ENCODE measurements at places on chromosomes 11 and 22.

- no peak for DNase-seq
These were observed 45.1 kb upstream of the CBX7 start for GRCh38 chr22:39197578-39197977.

- no peak for DNase-seq
These were observed 11.3 kb upstream of the RHOD start for GRCh38 chr11:67045314-67045713.

DNA sequence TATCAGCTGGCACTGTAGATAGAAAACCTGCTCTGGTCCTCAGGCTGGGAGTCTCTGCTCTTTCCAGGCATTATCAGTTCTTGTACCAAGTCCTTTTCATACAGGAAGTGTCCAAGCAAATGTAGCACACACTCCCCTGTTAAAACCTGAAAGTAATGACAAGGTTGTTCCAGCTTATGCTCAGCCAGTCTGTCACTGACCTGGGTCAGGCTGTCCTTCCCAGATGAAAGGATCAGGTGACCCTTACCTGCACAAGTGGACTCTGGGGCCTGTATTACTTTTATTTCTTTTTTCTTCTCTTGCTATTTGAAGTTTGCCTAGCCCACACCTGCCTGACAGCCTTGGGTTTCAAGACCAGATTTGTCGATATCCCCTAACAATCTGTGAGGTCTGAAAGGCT is 156.3 kb upstream of the SESN3 start:
- no peak for DNase-seq

GRCh38 chr11:66280428-66280827 is 2.5 kb downstream of the CNIH2 start:
- DNase-seq, result no peak

DNA sequence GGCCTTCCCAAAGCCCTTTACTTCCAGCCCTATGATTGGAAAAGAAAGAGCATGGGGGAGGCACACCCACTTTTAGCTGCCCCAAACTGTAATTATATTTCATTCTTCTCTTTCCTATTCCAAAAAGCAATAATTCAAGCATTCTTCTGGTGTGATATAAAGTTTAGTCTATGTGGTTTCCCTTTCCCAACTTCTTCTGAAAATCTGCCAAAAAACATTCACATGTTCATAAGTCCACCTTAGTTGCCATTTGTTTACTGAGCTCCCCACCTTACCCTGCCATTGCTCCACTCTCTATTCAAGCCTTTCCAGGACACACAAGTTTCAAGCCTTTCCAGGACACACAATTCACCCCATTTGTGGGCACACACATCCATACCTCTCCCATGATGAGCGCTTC is 111.6 kb upstream of the BMAL1 start:
- no peak for DNase-seq

- no peak for DNase-seq
These were observed 157.6 kb upstream of the BLID start for GRCh38 chr11:122273476-122274191.

- DNase-seq, result no peak
These were observed 443.1 kb downstream of the TBC1D22A start for GRCh38 chr22:47205554-47205953.

DNA sequence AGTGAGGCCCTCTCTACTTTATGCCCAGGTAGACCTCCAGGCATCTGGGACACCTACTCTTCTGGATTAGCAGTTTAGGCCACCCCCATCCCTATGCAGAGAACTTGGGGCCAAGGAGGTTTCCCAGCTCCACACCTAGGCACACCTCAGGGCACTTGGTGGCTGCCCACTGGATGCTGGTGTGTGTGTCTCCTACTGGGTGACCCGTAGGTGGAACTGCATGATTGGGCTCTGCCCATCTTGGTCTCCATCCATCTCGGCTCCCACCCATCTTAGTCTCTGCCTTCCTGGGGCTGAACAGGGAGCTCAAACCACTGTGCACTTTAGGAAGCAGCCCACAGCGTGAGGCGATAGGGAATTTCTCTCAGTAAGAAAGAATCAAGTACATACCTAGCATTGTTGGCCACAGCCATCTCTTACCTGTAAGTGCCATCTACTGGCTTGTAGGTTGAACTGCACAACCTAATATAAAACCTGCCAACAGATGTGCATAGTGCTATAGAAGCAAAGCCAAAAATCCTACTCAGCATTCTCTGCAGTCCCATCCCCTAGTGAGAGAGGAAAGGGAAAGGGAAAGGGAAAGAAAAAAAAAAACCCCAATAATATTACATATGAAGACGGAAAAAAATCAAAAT is 61.6 kb upstream of the PTPN5 start:
- peak; percentile 6 for DNase-seq

DNA sequence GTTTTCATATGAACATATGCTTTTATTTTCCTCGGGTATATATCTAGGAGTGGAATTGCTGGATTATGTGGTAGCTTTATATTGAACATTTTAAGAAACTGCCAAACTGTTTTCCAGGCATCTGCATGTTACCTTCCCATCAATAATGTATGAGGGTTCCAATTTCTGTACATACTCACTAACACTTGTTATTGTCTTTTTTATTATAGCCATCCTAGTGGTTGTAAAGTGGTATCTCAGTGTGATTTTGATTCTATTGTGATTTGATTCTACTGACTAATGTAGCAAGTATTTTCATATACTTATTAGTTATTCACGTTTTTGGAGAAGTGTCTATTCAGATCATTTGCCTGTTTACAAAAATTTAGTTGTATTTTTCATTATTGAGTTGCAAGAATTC is 2.0 kb downstream of the ANO5 start:
- DNase-seq, result no peak

- DNase-seq, result no peak
These were observed 61.5 kb upstream of the GRIA4 start for GRCh38 chr11:105548359-105548758.

- DNase-seq, result no peak
These were observed 4.8 kb downstream of the SELENOM start for GRCh38 chr22:31102441-31103081.

GRCh38 chr11:623999-624704 is 603 bp downstream of the CDHR5 start:
- no peak for DNase-seq

- DNase-seq, result no peak
These were observed 389.1 kb downstream of the AASDHPPT start for GRCh38 chr11:106466521-106467080.

DNA sequence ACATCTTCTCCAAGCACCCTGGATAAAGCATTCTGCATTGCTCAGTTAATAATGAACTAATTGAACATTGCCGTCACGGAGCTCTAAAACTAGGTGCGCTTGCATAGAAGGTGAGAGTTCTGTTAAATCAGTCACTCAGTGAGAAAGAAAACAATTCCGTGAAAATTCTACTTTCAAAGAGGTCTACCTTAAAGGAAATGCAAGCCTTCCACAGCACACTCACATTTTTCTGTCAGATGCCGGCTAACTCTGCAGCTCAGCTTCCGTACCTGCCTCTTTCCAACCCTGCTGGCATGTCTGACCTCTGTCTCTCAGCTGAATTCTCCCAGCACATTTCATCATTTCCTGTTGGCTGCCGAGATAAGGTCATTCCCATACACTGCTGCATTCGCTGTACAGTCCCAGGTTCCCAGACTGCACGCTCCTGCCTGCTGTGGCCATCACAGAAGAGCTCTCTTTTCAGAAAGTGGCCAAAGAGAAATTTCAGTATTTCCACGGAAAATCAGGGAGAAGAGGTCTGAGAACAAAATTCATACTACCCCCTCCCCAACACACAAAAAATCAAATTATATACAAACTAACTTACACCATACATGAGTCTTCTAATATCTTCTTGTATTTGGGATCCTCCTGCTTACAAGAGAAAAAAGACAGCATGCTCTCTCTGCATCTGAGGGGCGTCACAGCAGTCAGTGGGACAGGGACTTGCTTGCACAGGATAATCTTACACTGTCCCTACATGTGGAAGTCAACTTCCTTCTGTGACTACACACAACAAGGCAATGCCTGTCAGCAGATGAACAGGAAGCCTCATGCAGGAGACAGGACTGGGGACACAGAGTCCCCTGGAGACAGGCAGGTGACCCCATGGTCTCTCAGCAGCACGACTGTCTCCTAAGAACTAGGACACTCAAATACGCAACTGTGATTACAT is 55.1 kb downstream of the PACSIN2 start:
- DNase-seq, result no peak

GRCh38 chr11:124174001-124174583 is 9.1 kb upstream of the OR10D3 start:
- peak; percentile 91 for DNase-seq

DNA sequence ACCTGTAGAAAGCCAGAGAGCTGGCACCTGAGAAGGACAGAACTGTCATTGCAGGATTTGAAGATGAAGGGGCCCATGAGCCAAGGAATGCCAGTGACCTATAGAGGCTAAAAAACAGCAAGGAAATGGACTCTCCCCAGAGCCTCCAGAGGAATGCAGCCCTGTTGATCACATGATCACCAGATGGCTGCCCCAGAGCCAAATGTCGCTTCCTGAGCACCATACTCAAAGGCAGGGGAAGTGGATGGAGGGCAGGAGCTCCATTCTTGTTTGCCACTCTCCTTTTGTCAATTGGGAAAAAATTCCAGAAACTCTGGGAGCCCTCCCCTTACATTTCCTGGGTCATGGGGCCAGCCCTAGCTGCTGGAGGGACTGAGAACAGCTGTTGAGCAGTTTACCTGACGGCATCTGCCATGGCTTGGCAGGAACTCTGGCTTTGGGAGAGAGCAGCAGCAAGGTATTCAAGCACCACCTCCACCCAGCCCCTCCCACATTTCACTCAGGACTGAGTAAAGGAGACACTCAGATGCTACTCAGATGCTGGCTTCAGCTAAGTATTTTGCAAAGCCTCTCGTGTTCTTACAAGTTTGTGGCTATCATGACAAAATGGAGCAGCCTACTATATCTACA is 46.9 kb downstream of the DKK3 start:
- no peak for DNase-seq

- no peak for DNase-seq
These were observed 453.1 kb downstream of the SOX6 start for GRCh38 chr11:15903246-15903645.

Measured in NCI-H1930 (cell line).